Right ventricle myocardium inferior (tissue), 1 donor: ENCODE measurements at places on chromosomes 6 and 20.

- DNase-seq, result no peak
These were observed 490.8 kb downstream of the CBLN4 start for GRCh38 chr20:55514531-55514930.

DNA sequence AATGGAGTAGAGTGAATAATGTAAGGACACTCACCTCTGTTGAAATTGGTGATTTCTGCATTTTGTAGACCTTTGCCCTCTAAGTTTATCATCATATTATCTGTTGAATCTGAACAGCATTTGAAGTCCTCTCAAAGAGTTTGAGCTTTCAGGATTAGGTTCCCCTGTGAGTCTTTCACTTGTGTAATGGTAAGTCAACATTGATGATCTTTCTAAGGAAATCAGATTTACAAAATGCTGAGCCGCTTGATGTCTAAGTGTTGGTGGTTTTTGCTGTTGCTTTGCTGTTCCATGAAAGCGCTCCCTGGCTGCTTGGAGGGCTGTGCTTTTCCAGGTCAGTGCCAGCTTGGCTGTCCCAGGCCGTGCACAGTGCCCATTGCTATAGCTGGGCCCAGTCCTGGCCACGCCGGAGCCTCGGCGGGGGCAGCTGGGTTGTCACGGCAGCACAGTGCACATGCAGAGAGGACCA, 33.8 kb upstream of the KIF25 start:
- no peak for DNase-seq

GRCh38 chr20:53693262-53693871, 99.7 kb upstream of the ZNF217 start:
- DNase-seq, result no peak

DNA sequence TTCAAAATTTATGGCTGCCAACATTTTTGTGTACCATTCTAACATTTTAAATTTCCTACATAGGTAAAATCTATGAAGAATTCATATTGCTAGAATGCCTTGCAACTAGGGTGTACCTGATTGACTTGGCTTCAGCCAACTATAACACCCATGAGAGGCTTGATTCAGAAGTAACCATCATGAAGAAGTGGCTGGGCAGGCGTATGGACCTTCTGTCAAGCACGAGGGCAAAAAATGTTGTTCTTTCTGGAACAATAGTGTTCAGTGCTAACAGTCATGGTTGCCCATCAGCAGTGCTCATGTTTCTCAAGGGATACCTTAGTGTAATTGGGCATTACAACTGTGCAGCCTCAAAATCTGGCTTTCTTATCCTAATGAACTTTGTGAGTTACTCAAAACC, 42.9 kb downstream of the ID4 start:
- DNase-seq, result no peak

- no peak for DNase-seq
These were observed 6.0 kb downstream of the GNMT start for GRCh38 chr6:42966571-42966970.
